ENCODE measurements at places on chromosomes 7 and 10.

GRCh38 chr7:2043316-2044039 is 189.3 kb downstream of the MAD1L1 start:
- DNase-seq = no peak

DNA sequence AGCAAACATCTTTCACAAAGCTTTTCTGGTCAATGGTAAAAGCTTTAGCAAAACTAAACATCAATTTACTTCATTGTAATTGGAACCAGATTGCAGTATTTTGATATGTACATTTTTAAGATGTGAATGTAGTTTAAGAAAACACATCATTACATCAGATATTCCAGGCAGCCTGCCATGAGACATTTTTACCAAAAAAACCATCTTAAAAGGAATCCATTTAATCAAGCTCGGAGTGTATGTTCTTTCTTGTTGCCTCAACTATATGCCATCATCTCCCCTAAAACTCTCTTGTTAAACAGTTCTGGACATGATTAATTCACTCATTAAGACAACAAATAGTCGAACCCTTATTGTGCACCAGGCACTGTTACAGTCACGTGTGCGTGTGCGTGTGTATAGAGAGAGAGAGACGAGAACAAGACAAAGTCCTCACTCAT is 97.5 kb downstream of the UBE2H start:
- no peak for DNase-seq

GRCh38 chr10:68474021-68474420 is 2.2 kb upstream of the DNA2 start:
- no peak for DNase-seq

GRCh38 chr7:140458201-140458600 is 21.1 kb downstream of the MKRN1 start:
- DNase-seq = no peak

DNA sequence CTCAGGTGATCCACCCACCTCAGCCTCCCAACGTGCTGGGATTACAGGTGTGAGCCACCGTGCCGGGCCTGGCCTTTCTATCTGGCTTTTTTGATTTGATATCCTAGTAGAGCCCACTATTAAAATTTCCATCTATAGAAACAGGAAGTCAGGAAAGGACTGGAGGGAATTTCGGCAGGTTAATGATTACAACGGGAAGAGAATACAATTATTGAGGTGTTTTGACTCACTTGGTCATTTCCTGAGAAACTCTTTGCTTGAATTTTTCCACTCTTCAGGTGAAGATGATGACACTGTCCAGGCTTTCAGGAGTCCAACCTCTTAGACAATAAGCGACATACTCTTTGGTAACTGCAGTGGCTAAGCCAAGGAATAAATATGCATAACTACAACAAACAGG is 1.1 kb upstream of the MKLN1 start:
- DNase-seq = no peak

DNA sequence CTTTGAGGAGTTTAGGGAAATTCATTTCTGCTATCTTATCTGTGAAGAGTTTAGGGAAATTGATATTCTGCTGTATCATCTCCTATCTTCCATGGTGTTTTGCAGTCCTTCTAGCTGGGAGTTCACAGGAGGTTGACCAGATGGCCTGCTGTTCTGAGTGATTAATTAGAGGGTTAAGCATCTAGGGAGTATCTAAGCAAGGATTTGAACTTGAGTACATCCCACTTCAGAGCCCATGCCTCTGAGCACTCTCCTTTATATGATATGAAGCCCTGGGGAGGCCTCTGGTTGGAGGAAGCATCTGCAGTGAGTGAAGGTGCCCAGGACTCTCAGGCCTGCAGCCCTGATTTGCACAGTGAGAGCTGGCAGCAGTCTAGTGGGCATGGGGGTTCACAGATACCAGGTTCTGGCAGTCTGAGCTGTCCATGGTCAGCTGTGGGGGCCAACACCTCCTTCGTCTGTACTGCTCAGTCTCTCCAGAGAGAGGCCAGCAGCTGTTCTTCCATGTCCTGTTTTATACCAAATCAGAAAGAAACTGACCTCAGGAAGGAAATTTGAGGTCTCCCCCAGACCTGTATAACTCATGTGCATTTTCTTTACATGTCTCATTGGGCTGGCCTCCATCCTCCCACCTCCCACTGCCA is 156.9 kb downstream of the PLCE1 start:
- no peak for DNase-seq

- DNase-seq = no peak
Observed at GRCh38 chr7:157525491-157525915, 188.7 kb downstream of the DNAJB6 start.

DNA sequence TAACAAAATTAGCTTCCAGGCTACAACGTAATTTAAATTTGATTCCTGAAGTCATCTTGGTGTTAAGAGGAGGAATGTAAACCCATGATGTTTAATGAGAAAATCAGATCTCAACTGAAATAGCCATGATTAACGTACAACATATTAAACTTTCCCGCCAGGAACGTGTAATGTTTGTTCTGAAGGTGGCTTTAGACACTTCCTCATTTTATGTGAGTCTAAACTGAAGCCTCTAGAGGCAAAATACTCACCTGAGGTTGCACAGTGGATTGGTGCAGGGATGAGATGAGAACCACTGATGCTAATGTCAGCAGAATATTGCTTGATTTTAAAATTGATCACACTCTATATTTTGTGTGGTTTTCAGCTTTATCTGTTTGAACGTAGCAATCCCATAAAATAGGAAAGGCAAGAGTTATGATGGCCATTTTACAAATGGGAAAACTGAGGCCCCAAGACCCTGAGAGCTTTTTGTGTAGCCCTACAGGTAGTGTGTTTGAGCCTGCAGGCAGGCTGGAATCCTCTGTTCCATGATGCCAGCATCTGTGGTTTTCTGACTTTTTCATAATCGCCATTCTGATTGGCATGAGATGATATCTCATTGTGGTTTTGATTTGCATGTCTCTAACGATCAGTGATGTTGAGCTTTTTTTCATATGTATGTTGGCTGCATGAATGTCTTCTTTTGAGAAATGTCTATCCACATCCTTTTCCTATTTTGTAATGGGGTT is 243.7 kb upstream of the BMPER start:
- DNase-seq = no peak

GRCh38 chr7:157192861-157193260 is 54.1 kb downstream of the UBE3C start:
- DNase-seq = no peak

- no peak for DNase-seq
Observed at GRCh38 chr7:22597844-22598243, 97.9 kb upstream of the STEAP1B start.

GRCh38 chr10:86798611-86799010 is 42.2 kb downstream of the BMPR1A start:
- DNase-seq = no peak

GRCh38 chr7:37113661-37114355 is 334.9 kb downstream of the ELMO1 start:
- DNase-seq = no peak

DNA sequence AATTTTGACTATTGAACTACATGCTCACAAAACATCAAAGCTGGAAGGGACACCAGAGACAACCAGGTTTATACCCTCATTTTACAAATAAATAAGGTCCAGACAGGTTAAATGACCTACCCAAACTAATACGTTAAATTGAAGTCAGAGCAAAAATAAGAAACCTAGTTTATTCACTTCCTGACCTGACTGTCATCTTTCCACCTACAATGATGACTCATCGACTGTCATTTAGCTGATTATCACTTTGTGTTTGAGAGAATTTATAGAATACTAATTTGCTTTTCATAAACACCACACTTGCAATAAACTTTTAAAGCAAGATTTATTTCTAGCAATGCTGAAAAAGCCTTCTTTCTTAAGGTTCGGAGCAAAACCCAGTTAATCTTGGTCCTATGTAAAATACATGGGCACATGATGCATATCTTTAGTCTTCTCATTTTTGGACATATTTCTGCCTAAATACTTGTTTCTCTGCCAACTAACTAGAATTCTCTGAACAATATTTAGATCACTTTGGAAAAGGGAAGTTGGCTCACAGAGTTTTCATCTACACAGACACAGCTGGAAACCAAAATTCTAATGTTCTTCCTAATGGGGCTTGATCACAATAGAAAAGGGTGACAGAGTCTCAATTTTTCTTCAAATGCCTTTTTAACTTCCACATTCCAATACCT is 16.7 kb upstream of the LRRN3 start:
- DNase-seq = no peak

DNA sequence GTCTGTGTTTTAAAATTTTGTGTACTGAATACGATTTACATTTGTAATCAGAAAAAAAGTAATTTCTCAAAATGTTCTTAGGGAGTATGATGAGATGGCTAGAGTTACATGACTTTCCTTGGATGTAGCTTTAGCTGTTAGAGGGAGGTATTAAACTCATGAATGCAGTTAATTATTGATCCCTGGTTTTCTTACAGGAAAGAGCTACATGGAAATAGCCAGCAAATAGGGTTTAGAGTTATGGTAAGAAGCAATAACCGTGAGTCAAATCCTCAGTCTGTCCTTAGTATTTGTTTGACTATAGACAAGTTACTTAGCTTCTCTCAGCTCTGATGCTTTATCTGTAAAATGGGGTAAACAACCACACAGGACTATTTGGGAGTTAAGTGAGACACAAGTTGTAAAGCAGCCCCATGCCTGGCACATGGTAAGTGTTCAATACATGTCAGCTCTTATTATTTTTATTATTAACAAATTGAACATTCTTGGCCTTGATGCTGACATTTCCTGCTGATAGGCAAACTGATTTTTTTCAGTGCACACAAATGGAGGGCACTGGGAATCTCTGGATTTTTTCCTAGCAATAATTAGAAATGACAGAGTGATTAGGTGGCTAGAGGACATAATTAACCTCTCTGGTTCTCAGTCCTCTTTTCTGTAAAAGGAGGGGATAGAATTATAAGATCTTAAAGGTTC is 204.5 kb upstream of the PHYHIPL start:
- no peak for DNase-seq

- no peak for DNase-seq
Observed at GRCh38 chr7:4022265-4022664, 659.8 kb upstream of the FOXK1 start.

- DNase-seq = no peak
Observed at GRCh38 chr7:116591202-116592040, 66.6 kb downstream of the CAV1 start.

- DNase-seq = no peak
Observed at GRCh38 chr7:87561702-87562101, 39.0 kb downstream of the ABCB1 start.

- DNase-seq = no peak
Observed at GRCh38 chr10:28060031-28060607, 61.2 kb upstream of the ODAD2 start.

- DNase-seq = no peak
Observed at GRCh38 chr7:11175887-11176286, 202.2 kb downstream of the PHF14 start.

DNA sequence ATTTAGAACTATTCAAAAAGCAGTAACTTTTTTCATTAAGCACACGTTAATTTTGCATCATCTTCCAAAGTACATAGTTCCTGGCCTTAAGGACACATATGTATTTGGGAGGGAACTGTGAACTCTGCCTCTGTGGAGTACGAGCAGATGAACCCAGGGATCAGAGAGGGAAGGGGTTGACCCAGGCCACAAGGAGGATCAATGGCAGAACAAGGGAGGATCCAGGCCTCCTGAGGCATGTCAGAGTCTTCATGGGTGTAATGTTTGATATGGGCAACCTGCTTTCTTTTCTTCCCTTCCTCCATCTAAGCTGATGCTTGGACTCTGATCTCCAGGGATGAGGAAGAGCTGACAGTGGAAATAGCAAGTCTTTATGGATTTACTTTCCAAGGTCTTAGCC is 164.0 kb downstream of the SH2D4B start:
- no peak for DNase-seq

DNA sequence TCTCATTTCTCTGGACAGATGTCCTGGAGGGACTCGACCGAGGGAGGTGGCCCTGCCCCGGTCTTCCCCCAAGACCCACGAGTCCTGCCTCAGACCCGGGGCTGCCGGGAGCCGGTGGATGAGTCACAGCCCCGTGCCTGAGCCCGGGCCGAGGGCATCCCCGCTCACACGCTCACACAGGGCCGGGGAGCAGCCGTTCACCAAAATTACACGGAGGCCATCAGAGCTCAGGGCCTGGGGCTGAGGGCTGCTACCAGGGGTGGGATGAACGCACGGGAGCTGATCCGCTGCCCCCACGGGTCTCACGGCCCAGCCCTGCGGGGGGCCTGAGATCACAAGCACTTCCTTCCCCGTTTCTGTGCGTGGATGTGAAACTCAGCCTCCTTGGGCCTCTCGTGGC is 17.5 kb downstream of the FAM20C start:
- no peak for DNase-seq

DNA sequence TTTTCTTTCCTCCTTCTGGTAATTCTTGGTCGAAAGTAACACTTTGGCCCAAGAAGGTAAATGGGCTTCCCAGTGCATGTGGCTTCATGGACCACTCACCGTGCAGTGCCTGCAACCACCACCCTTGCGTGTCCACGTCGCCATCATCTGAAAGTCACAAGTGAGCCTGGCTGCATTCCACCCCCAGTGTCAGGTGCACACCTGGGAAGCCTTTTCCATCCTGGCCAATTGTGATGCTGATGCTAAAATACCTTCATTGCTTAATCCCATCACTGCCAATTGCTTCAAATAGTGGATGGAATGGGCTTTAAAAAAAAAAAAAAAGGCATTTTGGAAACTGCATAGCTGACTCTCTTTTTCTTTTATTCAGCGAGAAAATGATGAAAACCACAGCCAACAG is 228.9 kb downstream of the ARHGAP21 start:
- no peak for DNase-seq

- no peak for DNase-seq
Observed at GRCh38 chr7:38699471-38699870, 68.3 kb upstream of the AMPH start.

DNA sequence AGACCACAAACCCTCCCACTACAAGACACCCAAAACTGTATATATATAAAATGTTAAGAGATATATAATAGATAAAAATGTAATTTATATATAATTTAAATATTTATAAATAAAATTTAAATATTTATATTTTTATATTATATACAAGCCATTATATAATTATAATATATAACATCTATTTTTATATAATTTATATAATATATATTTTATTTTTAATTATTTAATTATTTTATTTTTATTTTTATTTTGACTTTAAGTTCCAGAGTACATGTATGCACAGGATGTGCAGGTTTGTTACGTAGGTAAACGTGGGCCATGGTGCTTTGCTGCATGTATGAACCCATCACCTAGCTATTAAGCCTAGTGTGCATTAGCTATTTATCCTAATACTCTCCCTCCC is 1090.2 kb downstream of the NXPH1 start:
- no peak for DNase-seq

DNA sequence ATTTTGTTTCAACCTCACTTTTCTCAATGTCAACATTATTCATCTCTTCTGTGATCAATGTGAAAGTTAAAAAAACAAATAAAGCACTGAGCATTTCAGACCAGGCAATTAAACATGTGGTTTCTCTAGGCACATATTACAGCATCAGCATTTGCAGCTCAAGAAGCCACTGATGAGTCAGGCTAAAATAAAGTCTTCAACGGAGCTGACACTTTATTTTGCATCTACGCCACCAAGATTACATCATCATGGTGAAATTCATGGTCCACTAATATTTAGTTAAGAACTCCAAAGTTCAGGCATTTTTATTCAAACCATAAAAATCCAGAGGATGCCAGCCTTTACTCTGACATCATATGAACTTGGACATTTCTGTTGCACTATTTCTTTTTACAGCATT is 33.0 kb downstream of the MAGI2 start:
- DNase-seq = no peak

- no peak for DNase-seq
Observed at GRCh38 chr10:74179111-74179710, 28.2 kb downstream of the ADK start.
